ENCODE measurements at places on chromosomes 12 and 14.
A peak's percentile ranks its signal among the peaks of the same experiment; 100 is the strongest.

DNA sequence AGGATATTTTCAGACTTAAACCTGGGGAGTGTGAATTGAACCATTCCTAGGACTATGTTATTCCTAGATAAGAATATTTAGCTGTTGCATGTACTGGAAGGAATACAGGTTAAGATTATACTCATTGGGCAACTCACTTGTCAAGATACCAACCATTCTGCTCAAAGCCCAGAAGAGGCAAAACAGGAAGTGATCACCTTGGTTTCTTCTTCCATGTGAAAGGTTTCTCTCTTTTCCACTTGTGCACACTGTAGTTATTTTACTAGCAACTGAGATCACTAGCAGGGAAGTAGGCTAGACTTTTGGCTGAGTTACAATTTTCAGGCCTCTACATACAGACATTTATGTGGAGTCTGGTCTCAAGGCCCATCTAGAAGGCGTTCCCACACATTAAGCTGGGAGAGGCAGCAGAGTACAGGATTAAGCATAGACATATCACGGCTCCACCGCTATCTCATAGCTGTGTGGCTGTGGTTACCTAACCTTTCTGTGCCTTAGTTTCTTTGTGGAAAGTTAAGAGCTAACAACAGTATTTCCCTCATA is 83.9 kb upstream of the FERMT2 start:
- no peak for DNase-seq

DNA sequence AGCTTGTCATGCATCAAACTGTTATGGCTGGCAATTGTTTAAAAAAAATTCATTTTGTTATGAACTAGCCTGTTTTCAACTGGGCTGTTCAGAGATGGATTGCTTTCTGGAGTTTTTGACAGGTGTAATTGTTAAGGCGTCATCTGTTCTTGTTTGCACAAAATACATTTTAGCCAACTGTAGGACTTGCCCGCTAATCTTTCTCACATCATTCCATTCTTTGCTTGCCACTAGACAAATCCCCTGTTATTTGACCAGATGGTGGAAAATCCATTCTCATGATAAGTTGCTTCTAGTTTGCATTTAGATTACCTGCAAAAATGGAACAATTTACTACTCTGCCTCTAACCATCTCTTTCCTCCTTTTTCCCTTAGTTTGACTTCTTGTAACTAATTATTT is 114.3 kb downstream of the NPAS3 start:
- no peak for DNase-seq

DNA sequence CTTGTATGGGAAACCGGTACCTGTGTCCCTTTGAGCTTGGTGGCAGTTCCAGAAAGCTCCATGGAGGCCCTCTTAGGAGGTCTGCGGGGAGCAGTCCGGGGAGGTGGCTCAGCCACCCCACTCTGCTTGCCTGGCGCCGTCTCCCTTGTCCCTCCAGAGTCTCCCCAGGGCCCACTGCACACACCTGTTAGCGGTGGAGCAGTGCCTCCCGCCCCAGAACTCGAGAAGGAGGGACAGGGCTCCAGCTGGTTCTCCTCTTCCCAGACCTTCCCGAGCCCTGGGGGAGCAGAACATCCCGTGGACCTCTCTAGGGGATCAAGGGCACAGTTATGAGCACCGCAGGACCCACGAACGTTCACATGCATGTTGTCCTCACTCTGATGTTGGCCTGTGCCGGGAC is 10.8 kb downstream of the ASPG start:
- no peak for DNase-seq

DNA sequence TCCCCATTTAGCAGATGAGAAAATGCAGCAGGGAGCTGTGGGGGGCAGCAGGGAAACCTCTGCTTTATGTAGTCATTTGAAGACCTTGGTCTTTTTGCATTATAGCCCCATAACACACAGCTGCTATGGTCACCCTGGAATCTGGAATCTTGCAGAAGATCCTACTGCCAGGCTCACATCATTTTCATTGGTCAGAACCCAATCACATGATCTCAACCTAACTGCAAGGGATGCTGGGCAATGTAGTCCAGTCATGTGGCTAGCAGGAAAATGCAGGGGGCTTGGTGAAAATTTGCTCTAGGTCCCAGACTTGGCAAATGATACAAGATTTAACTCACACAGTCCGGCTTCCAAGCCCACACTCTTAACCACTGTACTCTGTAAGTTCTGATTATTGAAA is 1028.7 kb downstream of the AACS start:
- DNase-seq: no peak

- DNase-seq: no peak
These were observed 5.9 kb downstream of the RASSF3 start for GRCh38 chr12:64616201-64616600.

DNA sequence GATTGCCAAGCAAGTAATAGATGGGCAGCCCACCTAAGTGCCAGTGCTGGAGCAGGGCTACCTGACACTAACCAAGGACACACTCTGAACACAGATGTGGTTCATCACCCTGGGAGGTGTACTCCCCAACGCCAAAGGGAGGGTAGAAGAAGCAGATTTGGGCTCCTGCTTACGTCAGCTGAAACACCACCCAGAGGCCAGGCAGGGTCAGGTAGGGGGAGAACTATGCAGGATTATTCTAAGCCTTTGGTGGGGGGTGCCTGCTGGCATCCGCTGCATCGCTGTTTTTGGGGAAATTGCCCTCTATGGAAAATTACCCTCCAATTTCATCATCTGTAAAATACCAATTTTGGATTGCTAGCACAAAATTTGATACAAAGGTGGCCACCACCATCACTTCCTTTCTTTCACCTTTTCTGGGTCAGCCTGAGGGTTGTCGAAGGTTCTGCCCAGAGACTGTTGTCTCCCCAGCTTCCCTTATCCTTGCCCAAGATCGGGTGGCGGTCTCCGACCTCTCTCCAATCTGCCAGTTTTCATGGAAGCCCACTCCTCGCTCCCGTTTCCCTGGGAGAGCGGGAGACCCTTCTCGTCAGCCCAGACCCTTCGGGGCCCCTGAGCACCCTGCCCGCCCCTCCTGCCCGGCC is 535 bp downstream of the BIN2 start:
- DNase-seq: peak; percentile 57

- DNase-seq: no peak
These were observed 50.8 kb downstream of the TTLL5 start for GRCh38 chr14:75711796-75712211.

DNA sequence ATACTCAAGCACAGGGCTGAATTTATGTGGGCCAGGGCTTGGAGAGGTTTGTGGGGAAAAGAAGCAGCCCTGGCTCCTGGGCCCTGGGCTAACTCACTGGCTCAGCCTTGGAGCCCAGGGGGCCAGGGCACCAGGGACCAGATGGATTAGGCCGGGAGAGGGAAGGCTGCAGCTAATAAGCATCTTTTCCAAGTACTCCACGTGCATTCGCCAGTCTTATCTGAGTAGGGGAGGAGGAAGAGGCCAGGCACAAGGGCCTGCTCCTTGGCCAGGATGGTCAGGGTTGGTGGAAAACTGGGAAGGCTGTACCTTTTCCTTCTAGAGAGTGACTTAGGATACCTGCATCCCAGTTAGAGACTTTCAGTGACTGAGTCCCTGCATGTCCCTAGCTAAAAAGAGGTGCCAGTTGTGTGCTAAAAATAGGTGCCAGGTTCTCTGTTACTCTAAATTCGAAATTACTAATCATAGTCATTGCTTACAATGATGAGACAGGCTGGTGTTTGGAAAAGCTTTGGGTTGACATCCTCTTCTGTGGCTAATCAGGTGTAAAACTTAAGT is 1.3 kb downstream of the GLRX5 start:
- no peak for DNase-seq

- DNase-seq: no peak
These were observed 211.0 kb upstream of the FAR2 start for GRCh38 chr12:28938056-28938455.

GRCh38 chr12:117582135-117582784 is 220.8 kb upstream of the NOS1 start:
- no peak for DNase-seq

- no peak for DNase-seq
These were observed 119.6 kb upstream of the PTPRB start for GRCh38 chr12:70756791-70757190.

DNA sequence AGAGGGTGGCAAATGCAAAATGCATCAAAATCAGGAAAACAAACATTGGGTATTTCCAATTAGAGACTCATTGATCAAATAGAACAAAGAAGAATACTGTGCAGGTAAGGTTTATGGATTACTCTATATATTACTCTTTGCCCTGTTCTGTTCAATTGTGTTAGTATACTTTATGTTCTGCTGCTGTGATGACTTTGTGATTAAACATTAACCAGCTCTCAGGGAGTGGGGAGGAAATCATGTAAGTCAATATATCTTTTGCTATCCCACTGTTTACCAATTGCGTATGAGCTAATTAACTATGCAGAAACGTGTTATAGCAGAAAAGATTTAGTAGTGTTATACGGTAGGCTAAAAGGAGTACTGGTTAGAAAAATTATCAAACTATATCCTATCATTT is 129.4 kb downstream of the PDE3A start:
- DNase-seq: no peak

- DNase-seq: no peak
These were observed 2.5 kb downstream of the IFI27 start for GRCh38 chr14:94113073-94113472.

- no peak for DNase-seq
These were observed 1.3 kb downstream of the RCOR1 start for GRCh38 chr14:102593825-102594137.

DNA sequence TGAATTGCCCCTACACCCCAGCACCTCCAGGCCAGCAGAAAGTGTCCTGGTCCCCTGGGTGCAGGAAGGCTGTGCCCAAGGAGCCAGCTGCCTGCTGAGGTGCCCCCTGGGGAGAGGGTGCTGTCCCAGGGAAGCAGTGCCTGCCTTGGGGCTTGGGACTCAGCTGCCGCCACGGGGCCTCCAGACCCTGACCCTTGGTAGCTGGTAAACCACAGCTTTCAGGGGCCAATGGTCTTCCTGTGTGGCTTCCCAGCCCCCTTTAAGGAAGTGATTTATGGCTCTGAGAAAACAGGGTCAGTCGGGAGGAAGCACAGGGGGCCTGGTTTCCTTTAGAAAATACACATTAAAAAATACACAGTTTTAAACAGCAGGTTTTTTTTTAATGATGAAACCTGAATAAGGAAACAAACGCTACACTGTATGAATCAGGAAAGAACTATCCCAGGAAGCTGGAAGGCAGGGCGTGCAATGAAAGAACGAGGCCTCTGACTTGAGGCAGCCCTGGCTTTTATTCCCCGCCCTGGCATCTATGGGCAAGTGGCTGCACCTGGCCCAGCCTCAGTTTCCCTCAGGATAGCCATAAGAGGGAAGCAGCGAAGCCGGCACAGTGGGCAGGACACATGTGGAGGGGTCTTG is 40.6 kb upstream of the EML1 start:
- DNase-seq: no peak

DNA sequence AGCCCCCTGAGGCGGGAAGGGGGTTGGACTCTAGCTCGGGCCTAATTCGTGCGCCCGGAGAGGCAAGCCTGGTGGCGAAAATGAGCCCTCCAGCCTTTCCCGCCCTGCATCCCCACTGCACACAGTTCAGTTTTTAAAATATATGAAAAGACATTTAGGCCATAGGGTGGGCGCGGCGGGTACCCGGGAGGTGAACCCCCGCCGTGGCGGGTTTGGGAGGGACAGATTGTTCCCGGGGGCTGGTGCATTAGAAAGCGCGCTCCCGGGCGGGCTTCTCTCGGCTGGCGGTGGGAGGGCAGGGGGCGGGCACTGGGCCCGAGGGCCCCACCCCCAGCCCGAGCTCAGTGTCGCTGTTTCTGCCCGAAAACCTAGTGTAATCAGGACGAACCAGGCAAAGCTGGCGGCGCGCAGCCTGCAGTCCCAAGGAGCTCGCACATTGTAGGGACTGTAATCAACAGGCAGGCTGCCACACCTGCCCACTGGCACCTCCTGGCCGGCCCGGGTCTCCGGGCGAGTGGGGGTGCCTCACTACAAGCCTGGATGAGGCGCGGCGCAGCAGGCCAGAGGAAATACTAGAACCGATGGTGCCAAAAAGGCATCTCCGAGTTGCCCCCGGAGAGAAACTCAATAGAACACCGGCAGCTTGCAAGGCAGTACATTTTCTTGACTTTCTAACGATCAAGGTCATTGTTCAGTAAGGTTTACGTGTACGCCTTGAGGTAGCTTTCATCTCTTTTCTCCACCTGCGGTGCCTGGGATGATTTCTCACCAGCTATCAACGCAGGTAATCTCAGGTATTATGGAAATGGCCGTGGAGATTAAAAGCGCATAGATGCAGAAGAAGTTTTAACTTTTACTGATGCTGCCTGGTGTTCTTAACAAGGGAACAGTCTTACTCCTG is 764 bp upstream of the SPTB start:
- DNase-seq: peak; percentile 56

GRCh38 chr14:37585971-37586796 is 8.9 kb downstream of the FOXA1 start:
- no peak for DNase-seq

GRCh38 chr12:51281202-51281924 is 11.1 kb upstream of the SMAGP start:
- DNase-seq: no peak

- no peak for DNase-seq
These were observed 11.1 kb downstream of the GPR84 start for GRCh38 chr12:54352891-54353874.

DNA sequence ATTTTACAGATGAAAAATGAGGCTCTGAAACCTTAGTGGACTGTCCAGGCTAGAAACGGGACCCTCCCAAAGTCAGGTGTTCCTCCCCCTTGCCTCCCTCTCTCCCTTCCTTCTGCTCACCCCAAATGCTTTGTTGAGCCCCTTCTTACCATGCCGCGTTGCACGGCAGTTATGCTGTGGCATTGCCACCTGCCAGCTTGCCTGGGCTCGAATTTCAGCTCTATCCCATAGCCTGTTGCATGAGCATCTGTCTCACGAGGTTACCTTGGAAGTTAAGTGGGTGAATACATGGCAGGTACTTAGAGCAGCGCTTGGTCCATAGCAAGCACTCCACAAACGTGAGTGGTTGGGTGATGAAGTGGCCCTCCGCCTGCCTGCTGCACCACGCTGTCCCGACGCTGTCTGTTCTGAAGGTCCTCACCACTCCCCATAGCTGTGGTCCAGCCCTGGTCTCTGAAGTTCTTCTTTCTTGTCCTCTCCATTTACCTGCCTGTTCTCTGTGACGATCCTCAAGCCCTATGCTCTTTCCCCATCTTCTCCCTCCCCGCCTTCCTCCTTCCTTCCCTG is 269.9 kb downstream of the CACNA1C start:
- DNase-seq: no peak

DNA sequence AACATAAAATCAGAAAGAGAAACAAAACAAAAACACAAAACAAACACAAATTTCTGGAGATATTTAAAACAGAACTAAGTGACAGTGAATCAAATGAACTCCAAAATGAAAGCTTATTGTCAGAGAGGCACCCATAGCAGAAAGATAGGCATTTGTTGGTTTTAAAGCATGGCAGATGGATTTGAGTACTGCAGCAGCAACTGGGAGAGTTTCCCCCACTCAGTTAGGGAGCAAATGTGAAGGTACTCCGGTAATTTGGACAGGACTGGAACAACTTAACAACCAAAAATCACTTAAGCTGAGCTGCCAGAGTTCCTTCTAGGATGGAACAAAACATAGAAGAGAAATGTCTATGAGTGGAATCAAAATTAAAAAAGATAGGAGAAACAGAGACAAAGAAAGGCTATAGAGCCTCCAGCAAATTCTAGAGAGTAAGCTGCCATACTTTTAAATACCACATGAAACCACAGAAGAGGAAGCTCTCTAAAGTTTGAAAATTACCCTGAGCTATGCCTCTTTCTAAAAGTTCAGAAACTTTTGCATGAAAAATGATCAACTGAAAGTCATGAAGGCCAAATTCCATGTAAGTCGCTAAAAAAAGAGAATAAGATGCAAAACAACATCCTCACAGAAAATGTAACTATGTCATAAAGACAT is 1248.3 kb upstream of the USP15 start:
- no peak for DNase-seq

GRCh38 chr12:96241846-96242256 is 47.7 kb downstream of the ELK3 start:
- DNase-seq: peak; percentile 64
